ENCODE measurements at places on chromosomes 1 and 21.

DNA sequence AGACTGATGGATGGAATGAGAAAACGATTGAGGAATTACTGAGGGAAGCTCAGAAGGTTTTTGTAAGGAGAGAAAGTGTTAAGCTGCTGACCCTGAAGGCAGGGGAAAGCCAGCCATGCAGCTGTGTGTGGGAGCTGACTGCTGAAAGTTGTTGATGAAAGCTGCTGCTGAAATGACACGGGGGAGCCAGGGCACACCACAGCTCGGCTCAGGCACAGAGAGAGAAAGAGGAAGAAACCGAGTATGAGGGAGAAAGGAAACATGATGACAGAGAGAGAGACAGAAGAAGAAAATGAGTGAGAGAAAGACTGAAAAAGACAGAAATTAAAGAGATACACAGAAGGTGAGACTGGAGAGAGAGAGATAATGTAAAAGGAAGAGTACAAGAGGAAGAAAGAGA lies 115.5 kb downstream of the LRRC53 start:
- no peak for DNase-seq

DNA sequence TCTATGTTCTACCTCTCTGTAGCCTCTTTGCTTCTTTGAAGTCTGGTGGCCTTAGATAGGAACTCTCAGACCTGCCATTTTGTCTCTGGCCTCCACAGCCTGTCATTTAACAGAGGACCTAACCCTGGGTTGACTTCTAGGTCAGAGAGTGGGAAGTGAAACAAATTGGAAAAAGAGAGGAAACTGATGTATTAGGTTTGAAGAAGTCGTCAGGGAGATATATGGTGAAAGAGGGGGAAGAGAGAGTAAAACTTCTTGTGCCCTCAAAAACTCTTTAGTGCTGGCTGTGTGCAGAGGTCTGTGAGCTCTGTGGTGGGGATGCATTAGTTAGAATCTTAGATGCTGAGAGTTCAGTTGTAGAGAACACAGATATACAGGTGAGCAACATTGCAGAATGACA lies 30.2 kb upstream of the CD1D start:
- DNase-seq: no peak

- no peak for DNase-seq
Measured at GRCh38 chr1:92447976-92448375, 38.7 kb downstream of the GFI1 start.

- DNase-seq: no peak
Measured at GRCh38 chr1:13450204-13450603, 40.0 kb downstream of the PRAMEF20 start.

- DNase-seq: no peak
Measured at GRCh38 chr1:84972377-84972987, 24.4 kb downstream of the MCOLN2 start.

DNA sequence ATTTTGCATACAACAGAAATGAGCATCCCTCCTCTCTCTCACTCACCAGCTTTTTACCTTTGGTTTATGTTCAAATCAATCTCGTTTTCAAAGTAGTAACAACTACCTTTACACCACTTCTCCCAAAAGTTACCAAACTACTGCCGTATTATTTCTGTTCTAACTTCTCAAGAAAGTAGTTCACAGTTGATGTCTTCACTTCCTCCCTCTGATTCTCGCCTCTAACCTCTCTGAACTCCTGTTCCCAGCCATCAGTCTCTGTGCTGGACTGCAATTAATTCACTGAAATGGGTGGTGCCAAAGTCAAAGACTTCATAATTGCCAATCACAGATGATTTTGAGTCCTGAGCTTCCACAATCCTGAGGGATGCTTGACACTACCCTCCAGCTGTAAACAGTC lies 54.0 kb downstream of the ZNF281 start:
- no peak for DNase-seq

- no peak for DNase-seq
Measured at GRCh38 chr1:166197141-166197540, 30.3 kb upstream of the FAM78B start.

- DNase-seq: peak; percentile 24
Measured at GRCh38 chr1:208093754-208094719, 150.1 kb downstream of the PLXNA2 start.

GRCh38 chr1:150213170-150214098 lies 22.5 kb downstream of the ANP32E start:
- peak; percentile 85 for DNase-seq

DNA sequence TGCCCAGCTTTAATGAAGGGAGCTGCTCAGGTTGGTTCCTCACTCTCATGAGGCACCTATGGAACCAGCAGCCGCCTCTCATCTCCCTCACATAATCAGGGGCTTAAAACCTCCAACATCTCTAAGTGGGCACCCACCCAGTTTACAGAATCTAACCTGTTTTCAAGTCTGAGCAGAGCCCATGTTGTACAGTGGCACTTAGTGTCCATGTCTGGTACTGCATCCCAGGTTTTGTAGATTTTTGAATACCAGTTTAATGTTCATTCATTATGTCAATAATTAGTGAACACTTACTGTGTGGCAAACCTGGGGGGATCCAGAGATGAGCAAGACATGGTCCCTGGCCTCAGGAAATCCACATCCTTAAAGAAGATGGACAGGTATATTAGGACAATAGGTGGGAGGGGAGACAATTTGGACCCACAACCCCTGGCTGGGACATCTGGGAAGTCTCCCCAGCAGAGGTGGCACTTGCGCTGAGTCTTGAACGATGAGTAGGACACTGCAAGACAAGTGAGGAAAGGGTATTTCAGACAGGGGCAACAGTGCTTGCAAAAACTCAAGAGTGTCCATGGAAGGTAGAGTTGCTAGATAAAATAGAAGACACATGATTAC lies 83.3 kb downstream of the LACTBL1 start:
- no peak for DNase-seq
